T-helper 17 cell (primary cell): ENCODE measurements at places on chromosomes 6 and 20. TPM values are rescaled to one million over a fixed set of nuclear protein-coding genes. Genes with fewer than 3 reads are reported as not detected.

RSPH3 gene
- 2.7 TPM for total RNA-seq

PCK1 gene
- not detected for total RNA-seq

BIRC7 gene
- total RNA-seq: not detected

ADAT2 gene
- 19.1 TPM for total RNA-seq

GPX5 gene
- total RNA-seq: not detected

VNN1 gene
- 0.22 TPM for total RNA-seq

RBM24 gene
- total RNA-seq: 0.15 TPM

TBC1D32 gene
- total RNA-seq: 9.4 TPM

RIPOR3 gene
- total RNA-seq: 2.1 TPM

SMLR1 gene
- not detected for total RNA-seq

NRSN1 gene
- not detected for total RNA-seq

CST2 gene
- total RNA-seq: not detected

KCNK15 gene
- total RNA-seq: not detected

BMP7 gene
- not detected for total RNA-seq

RALY gene
- total RNA-seq: 137 TPM

DNA sequence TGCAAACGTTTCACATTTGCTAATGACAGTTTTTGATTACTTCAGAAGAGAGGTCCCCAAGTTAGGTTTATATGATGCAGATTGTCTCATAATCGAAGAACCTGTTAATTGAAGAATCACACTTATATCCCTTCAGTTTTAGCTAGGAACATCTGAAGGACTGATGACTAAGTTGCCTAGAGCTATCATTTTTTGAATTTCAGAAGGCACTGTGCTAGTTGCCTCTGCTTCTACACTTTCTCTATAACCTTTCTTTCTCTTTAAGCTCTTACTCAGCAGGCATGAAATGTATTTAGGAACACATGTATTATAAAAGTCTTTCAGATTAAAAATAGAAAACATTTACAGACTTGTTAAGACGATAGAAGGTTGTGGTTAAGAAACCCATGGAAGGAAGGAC, 14.4 kb upstream of the GJE1 start:
- no peak for DNase-seq

DNA sequence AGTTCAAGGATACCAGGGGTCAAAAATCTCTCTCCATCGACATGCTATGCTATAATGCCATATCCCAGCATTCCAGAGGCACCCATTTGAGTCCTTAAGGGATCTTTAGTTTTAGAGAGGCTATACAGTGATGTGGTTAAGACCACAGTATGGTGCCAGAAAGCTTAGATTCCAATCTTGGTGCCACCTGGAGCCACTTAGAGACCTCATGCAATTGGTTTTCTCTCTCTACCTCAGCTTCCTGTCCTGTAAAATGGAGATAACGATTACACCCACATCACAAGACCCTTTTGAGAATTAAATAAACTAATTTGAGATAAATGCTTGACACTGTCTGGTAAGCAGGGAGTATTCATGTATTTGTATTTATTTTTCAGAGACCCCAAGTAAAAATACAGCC, 39.0 kb downstream of the PLAGL1 start:
- no peak for DNase-seq

DNA sequence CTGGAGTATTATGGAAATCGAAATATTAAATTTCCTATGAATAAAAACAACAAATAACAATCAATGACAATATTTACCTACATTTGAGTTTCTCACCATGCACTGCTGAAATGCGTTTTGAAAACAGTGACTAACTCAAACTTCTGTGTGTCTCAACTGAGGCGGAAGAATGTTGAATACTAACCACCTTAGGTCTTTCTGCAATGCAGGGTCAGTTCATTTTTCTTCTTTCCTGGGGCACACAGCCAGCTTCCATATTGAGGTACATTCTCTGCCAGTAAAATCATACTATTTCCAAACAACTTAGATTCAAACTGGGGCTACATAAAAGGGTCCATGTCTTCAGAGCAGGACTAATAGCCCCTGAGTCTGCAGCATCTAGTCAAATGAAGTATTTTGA, 310.1 kb downstream of the UTRN start:
- DNase-seq: no peak

DNA sequence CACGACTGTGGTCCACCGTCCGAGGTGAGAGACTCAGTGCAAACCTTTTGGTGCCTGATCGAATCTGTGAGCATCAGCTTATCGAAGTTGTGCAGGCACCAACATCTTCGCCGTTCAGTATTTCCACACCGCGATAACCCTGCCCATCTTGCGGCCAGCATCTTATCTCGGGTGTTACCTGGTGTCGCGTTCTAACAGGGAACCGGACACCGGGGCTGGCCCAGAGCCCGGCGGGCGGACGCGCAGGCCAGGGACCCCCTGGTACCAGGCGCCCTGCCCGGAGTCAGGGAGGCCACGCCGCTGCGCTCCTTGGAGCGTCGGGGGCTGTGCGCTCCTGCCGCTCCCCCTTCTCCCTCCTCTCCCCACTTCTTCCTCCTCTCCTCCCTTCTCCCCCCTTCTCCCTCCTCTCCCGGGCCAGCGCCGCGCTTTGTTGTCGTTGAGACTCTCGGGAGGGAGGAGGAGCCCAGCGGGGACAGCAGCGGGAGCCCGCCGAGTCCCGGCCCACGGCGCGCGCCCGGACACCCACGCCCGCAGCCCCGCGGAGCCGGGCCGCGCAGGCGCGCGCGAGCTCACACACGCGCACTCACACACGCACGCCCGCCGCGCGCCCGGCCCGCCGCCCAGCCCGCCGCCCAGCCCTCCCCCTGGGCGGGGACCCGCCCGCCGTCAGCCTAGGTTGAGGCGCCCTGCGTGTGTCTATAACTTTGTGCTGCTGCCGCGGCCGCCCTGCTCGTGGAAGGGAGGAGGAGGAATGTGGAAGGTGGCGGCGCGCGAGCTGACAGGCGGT, 1.4 kb upstream of the FOXO3 start:
- peak; percentile 88 for DNase-seq

GRCh38 chr6:63615590-63615989, 20.0 kb upstream of the PHF3 start:
- DNase-seq: no peak

DNA sequence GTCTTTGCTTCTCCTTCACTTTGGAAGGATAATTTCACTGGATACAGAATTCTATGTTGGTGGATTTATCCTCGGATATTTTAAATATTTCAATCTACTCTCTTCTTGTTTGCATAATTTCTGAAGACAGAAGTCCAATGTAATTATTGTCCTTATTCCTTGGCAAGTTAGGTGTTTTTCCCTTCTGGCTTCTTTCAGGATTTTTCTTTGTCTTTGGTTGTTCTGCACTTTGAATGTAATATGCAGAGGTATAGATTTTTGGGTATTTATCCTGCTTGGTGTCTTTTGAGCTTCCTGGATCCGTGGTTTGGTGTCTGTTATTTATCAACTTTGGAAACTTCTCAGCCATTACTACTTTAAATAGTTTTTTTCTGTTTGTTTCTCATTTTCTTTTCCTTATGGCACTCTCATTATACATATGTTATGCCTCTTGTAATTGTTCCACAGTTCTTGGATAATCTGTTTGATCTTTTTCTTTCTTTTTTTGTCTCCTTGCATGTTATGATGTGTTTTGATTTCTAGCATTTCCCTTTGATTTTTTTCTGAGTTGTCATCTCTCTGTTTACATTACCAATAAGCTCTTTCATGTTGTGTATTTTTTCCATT, 48.6 kb upstream of the ATXN1 start:
- no peak for DNase-seq

DNA sequence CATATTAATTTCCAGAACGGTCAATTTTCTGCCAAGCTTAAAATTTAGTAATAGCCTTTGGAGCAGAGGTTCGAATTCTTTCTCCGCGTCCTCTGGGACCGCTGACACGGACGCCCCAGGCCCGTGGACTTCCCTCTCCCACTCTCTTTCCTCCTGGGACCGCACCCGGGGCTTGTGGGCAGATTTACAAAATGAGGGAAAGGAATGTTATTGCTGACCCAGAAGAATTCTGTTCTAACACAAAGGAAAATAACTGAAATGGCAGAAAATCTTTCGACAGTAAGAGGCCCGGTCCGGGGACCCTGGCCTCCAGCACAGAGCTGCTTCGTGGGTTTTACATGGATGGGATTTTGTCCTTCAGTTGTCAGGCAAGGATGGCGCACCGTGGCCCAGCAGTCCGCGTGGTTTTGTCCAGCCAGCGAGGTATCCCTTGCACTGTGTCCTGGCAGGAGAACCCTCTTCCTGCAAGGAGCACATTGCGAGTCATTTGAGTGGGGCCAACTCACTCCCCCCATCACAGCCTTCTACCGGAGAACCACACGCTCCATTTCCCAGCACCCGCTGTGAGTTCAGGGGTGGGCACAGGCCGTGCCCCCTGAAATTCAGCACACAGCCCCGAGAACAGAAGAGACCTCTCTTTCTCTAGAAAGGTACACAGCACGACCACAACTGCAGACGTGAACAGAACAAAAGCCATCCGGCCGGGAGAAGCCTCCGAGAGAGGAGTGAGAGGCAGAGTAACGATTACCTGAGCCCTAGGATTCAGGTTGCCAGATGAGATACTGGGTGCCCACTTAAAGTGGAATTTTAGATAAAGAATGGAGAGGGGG, 106.0 kb upstream of the AFDN start:
- DNase-seq: no peak

GRCh38 chr6:24355393-24355792, 2.5 kb downstream of the DCDC2 start:
- DNase-seq: no peak

- DNase-seq: no peak
These were observed 65.7 kb downstream of the PSMG4 start for GRCh38 chr6:3324262-3324942.

DNA sequence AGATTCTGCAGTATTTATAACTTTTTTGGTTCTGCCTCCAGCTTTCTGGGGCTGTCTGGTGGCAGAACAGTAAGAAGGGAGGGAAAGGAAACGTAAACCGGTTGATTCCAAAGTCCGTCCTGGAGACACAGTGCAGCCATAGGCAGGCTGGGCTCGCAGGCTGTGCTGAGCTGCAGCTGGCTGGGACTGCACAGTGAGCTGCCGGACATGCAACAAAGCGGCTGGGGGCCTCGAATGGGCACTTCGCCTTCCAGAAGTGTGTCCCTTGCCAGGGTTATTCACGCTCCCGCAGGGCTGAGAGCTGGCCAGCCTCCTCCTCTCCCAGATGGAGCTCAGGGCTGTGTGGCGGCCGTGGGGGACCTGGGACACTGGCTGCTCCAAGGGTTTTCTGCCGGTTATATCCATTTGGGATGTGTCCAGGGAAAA, 78.1 kb upstream of the CD93 start:
- no peak for DNase-seq

DNA sequence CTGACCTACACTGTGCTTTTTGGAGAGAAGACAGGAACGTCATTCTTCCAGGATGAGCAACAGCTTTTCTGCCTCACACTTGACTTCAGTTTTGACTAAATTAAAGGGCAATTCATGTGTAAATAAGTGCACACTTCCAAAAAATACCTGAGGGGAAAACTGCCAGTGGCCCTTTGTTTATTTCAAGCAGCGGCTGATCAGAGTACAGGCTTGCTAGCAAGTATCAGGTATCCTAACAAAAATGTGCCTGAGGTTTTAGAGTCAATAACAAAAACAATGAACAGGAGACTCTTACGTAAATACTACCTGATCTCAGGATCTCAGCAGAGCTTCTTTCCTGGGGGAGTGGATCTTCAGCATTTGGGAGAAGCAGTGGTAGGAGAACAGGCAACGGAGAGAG, 12.4 kb downstream of the LY86 start:
- DNase-seq: no peak

DNA sequence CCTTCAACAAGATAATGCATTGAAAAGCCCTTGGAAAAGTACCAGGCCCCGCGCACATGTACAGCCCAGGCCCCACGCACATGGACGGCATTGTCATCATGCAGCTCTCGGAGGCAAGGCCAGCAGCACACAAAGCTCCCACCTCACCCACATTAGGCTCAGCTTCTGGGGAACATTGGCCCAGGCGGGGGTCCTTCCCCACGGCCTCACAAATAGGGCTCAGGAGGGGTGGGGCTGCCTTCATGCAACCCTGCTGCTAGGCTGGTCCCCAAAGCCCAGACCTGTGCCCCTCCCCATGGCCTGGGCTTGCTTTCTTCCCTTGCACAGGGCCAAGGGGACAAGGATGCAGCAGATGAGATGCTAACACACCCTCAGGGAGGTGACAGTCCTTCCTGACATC, 26.7 kb downstream of the NPEPL1 start:
- no peak for DNase-seq

- no peak for DNase-seq
These were observed 213.5 kb upstream of the SYNCRIP start for GRCh38 chr6:85856235-85856634.

DNA sequence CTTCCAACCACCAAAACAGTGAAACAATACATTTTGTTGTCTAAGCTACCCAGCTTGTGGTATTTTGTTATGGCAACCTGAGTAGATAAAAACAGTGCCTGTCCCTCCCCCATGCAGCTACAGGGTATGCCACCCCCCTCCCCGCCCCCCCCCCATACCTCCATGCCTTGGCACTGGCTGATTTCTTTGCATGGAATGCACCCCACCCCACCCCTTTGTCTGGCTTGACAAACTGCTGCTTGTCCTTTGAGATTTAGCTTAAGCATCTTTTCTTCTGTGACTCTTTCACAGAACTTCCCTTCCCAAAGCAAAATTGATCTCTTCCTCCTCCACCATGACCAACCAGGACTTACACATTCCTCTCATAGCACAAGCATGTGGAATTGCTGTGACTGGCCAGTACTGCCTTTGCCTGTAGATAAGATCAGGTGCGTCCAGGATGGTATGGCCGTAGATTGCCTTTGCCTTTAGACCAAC, 64.6 kb upstream of the ADGRF1 start:
- no peak for DNase-seq

GRCh38 chr20:237489-237888, 10.4 kb downstream of the DEFB129 start:
- DNase-seq: no peak

DNA sequence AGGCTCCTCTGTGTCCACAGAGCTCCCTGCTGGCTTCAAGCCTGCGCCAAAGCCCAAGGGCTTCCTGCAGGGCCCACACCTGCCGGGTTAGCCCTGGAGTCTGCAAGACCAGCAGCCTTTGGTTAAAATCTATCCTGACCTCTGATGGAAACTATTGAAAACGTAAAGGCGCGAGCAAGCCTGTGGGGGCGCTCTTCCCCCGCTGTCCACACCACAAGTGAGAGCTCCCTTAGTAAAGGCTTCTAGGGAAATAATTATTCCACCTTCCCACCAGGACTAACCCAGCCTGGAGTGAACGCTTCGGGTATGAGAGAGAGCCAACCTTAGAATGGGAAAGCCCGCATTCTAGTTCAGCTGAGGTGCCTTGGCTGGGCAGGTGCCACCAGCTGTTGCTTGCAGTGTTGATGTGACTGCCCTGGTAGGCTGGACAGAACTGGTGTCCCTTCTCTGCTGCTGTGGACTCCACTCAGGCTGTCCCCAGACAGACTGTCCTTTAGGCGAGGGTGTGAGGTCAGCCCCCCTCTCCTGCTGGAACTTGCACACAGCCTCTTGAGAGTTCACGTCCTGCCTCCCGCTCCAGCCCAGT, 68.7 kb downstream of the SYTL3 start:
- no peak for DNase-seq

DNA sequence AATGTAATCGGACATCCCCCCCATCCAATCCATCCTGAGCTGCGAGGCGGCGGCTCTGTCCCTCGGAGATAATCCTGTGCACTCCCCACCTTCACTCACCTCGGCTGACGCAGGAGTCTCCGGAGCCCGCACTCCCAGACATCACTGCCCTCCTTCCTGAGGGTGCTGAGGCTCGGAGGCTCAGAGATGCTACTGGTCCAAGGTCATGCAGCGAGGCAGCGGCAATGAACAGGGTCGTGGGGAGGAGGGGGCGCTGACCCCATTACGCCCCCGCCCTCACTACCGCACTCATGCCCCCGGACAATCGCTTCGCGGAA, 485 bp downstream of the ADISSP start:
- DNase-seq: no peak
